Posterior cingulate gyrus (tissue), 11 donors: ENCODE measurements at places on chromosomes 7 and 10.

GRCh38 chr7:108452707-108453106, 3.5 kb downstream of the NRCAM start:
- DNase-seq, result no peak

- no peak for DNase-seq
These were observed 536.4 kb downstream of the GRM8 start for GRCh38 chr7:126716321-126716720.

DNA sequence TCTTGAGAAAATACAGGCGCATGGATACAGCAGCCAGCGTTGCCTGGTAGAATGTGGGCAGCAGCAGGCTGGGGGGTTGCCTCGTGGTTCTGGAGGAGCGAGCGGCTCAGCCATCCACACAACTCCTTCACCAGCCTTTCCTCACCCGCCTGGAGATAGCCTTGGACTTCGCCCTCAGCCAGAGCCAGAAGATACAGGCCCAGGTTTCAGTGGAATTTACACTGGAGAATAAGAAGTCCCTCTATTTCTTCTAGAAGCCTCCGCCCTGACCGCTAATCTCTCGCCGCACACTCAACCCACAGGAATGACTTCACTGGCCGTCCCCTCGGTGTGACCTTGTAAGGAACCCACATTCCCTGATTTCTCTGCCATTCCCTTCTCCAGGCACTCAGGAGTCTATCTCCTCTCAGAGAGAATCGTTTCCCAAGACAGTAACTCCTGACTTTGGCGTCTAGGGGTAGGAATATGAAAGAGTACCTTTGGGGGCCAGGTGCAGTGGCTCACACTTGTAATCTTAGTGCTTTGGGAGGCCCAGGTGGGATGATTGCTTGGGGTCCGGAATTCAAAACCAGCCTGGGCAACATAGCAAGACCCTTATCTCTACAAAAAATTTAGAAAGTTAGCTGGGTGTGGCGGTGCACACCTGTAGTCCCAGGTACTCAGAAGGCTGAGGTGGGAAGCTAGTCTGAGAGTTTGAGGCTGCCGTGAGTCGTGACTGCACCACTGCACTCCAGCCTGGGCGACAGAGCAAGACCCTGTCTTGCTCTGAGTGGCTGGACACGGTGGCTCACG, 52.0 kb upstream of the ECHDC3 start:
- DNase-seq, result no peak

DNA sequence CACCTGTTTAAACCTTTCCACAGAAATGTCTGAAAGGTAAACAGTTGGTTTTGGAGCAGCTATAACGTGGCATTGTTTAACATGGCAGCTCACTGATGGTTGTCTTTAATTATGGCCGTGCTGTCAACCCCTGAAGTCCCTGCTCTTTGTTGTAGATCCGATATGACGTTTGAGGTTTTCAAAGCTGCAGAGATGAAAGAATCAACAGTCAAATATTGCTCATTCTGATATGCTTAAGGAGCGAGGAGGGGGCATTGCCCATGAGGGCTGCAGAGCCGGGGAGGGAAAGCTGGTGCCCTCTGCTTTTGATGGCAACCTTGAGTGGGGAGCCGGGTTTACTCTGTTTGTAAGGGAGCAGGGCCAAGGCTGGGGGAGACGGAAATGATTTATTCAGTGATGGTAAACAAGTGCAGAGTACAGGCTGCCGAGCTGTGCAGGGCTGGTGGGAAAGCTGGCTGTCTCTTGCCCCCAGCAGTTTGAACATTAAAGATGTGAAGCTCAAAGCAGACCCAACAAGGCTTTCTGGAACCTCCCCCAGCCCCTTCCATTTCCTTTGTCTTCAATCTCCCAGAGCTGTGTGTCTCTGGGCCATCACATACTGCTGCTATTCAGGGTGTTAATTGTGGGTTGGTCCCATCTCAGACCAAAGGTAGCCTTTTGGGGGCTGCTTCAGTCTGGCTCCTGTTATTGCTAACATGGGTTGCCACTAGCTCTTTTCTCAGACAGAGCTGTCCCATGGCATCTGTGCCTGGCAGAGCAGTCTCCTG, 345.5 kb downstream of the LRMDA start:
- DNase-seq, result no peak

- no peak for DNase-seq
These were observed 82.0 kb downstream of the TMEM168 start for GRCh38 chr7:112708236-112708635.

- no peak for DNase-seq
These were observed 906 bp downstream of the DKK1 start for GRCh38 chr10:52314822-52315552.

GRCh38 chr10:49115015-49115795, at the start of gene VSTM4:
VSTM4 (minus strand) TSS chr10:49115522; CDS start chr10:49115485, 37 bp downstream.
- DNase-seq, result peak; percentile 33

GRCh38 chr7:79734181-79734580, 280.7 kb upstream of the MAGI2 start:
- DNase-seq, result no peak

DNA sequence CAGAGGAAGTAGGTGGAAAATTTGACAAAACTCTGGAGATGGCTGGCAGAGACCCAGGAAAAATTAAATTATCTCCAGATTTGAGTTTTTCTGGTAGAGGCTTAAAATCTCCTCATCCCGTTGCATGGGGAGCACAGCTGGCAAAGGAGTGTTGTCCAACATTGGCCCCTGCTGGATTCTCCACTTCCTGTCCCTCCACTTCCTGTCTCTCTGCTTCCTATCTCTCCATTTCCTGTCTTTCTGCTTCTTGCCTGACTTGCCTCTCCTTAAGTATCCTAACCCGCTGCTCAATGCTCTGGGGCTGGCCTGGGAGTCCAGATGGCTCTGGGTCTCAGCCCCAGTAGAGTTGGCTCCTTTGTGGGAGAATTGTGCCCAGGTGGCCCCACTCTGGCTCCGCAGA, 65.8 kb upstream of the EMX2 start:
- DNase-seq, result no peak

GRCh38 chr10:78672918-78673317, 395.8 kb upstream of the ZMIZ1 start:
- DNase-seq, result no peak

- DNase-seq, result no peak
These were observed 1.6 kb upstream of the EPC1 start for GRCh38 chr10:32348297-32349198.
